ENCODE measurements at places on chromosomes 5 and 9.

DNA sequence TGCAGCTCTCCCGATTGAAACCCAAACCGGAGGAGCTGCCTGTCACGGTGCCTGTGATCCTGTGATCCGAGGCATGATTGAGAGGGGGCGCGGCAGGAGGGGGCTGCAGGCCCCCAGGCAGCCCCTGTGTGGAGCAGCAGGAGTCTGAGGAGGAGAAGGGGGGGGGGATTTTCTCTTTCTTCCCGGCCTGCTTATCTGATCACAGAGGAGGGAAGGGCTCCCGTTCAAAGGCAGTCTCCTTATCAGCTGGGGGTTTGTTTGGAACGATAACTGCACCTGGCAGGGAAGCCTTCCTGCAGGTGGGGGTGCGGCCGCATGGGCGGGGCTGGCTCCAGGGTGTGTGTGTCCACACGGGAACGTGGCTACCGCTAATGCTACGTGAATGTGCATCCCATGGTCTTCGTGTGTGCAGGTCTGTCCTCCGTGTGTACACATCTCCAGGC lies 38.4 kb downstream of the LMX1B start:
- DNase-seq: peak; percentile 62

DNA sequence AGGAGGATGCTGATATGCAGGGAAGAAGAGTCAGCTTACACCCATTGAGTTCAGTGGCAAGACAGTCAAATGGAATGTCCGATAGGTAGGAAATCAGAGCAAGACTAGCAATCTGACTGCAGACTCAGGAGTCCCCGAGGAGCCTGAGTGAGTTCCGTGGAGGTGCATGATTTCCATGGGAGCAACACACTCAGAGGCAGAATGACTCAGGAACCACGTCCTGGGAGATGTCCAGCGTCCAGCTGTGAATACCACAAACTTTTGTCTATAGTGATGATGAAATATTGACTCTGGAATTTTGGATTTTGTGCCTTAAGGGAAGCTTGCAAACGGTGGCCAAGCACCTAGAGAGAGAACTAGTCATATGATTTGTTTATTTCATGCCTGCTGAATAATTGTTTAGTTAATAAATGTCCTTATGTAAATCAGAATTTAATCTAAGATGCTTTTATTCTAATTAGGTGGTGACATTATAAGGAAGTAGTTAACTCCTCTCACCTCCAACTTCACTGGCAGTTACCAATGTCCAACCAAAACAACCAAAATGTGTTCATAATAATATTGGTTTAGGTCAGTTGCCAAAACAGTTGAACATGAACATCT lies 100.4 kb downstream of the PDE4D start:
- no peak for DNase-seq

DNA sequence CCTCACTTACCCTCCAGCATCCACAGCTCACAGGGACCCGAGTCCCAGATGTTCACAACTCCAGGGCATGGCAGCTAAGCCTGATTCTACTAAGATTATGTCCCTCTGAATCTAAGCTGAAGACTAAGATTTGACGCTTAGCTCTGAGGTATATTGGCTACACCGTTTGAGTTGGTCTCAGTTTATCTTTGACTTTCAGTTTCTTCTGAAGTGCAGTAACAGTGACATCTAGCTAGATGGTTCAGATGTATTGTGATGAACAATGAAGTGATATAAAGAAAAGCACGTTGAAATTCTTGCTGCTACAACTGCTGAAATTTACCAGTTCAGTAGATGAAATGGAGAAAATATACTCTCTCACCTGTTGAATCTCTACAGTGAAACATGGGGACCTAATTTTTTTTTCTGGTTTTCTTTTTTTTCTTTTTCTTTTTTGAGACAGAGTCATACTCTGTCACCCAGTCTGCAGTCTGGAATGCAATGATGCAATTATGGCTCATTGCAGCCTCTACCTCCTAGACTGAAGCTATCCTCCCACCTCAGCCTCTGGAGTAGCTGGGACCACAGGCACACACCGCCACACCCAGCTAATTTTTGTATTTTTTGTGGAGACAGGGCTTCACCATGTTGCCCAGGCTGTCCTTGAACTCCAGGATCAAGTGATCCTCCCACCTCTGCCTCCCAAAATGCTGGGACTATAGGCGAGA lies 15.7 kb downstream of the RFK start:
- no peak for DNase-seq

DNA sequence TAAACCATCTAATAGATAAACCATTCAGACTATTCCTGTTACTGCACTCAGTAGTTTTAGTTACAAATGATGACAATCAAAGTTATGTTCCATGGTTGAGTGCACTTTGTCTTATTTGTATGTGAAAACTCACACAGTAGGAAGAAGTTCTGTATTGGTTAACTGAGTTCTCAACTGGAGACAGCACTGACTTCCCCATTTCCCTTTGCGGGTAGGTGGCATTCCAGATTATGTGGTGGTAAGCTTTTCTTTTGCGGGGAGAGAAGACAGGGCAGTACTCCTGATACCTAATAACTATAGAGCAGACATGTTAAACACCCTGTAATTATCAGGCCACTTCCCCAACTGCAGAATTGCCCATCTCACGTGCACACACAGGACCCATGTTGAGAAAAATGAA lies 24.4 kb downstream of the TARS1 start:
- DNase-seq: no peak

GRCh38 chr9:93588641-93589609 lies 12.5 kb downstream of the PHF2 start:
- DNase-seq: no peak

DNA sequence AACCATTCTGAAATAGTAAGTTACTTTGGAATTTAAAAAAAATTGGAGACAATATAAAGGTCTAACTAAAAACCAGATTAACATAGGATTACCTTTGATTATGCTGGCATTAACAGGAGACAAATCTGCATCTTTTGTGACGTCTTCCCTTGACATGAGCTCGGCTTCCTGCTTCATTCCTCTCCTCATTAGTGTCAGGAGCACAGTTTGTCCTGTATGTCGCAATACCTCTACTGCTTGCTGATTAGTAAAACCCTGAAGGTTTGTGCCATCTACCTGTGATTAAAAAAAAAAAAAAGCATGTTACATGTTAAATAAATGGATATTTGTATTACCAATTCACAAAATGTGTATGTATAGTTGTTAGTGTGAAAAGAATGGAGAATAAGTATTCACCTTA lies 73.7 kb downstream of the MPDZ start:
- no peak for DNase-seq

DNA sequence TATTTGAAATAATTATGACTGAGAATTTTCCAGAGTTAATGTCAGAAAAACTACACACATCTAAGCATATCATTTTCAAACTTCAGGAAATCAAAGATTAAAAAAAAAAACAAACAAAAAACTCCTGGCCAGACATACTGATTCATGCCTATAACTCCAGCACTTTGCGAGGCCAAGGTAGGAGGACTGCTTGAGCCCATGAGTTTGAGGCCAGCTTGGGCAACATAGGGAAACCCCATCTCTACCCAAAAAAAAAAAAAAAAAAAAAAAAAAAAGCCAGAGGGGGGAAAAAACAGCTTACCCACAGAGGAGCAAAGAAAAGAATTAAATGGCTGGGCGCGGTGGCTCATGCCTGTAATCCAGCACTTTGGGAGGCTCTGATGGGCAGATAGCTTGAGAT lies 22.4 kb downstream of the EFCAB9 start:
- DNase-seq: no peak

- DNase-seq: peak; percentile 55
Observed at GRCh38 chr5:73274881-73275663, 102.1 kb downstream of the TMEM174 start.

DNA sequence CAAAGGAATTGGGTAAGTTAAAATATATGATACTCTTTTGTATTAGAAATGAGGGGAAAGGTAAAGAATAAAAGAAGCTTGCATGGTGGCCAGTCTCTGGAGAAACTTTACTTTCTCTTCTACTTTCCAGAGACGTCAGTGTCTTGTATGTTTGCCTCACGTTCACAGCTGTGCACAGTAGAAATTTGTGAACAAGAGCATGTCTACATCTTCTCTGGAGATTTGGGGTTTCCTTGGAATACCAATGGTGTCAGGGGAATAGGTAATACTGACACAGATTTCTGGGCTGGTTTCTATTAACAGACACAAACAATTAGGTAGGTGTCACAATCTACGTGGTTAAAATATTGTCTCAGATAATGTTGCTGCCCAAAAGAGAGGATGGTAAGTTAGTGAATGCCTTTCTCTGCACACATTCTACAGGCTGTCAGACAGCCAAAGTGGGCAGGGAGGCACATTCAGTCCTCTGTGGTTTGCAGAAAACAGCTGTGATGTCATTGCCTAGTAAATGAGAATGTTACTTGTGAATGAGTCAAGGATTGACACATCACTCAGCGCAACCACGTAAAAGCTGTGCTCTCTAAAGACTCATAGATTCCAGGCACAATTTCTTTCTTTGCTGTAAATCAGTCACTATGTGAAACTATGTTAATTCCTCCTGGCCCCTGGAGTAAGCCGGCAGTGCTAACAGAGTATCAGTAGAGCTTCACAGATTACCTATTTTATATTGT lies 397.1 kb downstream of the MAN2A1 start:
- DNase-seq: no peak

DNA sequence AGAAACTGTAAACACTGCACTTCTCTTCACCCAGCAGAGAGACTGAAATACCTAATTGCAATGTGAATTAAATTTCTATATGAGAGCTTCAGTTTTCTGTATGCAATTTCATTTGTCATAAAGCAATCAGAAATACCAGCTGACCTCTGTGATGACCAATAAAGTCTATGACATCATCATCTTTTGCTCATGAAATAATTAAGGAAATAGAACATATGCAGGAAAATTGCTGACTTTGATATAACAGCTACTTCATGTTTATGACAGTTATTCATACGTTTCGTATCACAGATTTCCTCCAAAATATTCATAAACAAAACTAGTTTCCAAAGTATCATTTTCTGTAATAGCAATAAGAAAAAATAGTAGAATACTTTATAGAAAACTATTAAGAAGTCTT lies 652.3 kb downstream of the SLCO4C1 start:
- DNase-seq: no peak

GRCh38 chr5:41869151-41869723 lies 988 bp downstream of the OXCT1 start:
- no peak for DNase-seq

DNA sequence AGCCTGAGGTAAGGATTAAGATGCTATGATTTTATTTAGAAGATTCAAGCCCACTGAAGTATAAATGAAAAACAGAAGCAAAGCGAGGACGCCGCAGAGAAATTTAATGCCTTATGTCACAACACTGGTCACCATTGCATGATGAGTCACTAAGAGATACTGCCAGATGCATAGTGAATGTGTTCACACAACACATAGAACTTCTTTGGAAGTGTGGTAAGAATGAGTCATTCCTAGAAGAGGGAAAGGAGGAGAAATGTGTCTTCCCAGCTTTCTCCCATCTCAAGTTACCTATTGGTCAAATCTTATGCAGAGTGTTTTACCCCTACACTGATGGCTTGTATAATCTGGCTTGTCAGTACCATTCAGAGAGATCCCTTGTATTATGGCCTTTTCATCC lies 465.3 kb upstream of the ARRDC3 start:
- no peak for DNase-seq

DNA sequence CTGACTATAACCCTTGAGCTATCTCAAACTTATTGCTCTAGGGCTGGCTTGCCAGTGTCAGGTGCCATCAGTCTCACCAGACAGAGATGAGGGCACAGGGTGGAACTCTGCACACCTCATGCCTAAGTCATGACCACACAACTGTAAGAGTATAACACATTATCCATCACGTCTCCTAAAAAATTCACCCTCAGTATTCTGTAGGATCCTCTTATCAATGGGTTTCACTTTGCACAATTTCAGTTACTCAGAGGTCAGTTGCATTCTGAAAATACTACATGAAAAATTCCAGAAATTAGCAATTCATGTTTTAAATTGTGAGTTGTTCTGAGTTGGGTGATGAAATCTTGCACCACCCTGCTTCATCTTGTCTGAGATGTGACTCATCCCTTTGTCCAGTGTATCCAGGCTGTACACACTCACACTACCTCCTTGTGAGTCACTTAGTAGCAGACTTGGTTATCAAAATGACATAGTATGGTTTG lies 690.9 kb upstream of the CDH18 start:
- DNase-seq: no peak

GRCh38 chr9:136623842-136624183 lies 38.9 kb upstream of the EGFL7 start:
- DNase-seq: peak; percentile 45

- no peak for DNase-seq
Observed at GRCh38 chr5:132915681-132916080, 42.2 kb downstream of the LEAP2 start.

DNA sequence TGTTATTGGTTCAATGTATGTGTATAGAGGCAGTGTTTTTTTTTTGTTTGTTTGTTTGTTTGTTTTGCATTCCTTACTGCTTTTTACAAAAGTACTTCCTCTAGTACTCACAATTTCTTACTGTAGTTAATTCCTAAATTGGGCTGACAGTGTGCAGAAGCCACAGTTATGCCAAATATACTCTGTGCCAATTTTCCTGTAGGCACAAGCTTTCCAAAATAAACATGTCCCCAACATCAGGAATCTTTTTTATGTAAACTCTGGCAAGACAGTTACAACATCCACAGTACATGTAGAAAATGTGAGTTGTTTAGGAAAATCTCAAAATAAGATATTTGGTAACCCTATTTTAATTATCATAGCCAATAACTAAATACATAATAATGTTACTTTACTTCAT lies 161.6 kb upstream of the TSLP start:
- no peak for DNase-seq

DNA sequence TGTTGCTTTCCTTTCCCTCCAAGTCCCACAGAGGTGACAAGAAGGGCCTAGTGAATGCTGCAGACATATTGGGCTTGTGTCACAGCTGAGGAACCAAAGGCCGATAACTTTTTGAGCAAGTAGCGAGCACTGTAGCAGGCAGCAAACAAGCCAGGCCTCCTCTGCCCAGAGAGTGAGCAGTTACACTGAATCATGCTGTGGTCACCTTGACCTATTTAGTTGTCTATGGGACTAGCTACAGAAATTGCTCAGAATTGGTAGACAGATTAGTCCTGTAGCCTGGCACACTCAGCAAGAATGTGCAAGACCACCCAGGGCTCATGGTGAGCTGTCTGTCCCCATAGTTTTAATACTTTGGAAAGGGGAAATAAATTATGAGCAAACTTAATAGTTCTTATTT lies 25.2 kb downstream of the ZCCHC9 start:
- no peak for DNase-seq

GRCh38 chr9:126461608-126462007 lies 135.0 kb downstream of the MVB12B start:
- DNase-seq: no peak

DNA sequence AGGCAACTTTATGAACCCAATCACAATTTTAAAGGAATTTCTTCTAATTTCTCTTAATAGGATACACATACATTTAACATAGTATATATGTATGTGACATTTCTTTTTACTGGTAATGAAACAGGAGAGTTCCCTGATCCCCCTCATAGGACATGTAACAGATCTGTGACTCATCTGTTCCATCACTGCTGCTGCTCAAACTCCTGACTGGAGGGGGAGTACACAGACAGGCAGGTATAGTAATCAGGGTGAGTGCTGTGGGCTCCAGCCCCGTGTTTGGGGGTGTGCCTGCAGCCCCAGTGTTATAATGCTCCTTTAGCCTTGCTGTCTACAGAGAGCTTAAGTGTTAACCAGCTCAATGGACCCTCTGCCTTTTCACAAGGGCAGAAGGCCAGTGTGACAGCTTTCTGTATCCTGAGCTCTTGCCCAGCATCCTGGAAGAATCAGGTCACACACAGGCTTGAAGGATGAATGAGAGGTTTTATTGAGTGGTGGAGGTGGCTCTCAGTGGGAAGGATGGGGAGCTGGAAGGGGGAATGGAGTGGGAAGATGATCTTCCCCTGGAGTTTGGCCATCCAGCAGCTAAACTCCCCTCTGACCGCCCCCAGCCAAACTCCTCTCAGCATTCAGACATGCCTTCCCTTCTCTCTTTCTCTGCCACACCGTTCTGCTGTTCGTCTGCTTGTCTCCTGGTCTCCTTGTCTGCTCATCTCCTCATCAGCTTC lies 161.3 kb downstream of the ZNF608 start:
- no peak for DNase-seq
